ENCODE measurements at places on chromosomes 6 and 20.

DNA sequence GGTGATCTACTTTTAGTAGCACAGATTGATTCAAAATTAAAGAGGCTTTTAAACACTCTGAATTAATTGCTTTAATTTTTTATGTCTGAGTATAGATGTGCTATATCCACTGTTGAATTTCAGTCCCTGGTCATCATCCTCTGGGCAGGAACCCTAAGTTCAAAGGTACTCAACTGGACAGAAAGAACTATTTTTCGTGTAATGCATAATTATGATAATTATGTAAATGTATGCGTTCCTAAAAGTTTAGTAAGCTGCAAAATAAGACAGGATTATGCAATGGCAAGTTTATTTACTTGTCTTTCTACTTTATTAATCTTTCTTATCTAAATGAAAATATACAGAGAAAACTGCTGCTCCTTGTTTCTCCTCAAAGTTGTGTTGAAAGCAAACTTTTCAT, 690.1 kb upstream of the MAN1A1 start:
- no peak for DNase-seq

GRCh38 chr20:20969701-20970280, 136.4 kb downstream of the LINC00237 start:
- DNase-seq = no peak

- no peak for DNase-seq
Measured at GRCh38 chr6:106747139-106747538, 117.8 kb downstream of the QRSL1 start.

DNA sequence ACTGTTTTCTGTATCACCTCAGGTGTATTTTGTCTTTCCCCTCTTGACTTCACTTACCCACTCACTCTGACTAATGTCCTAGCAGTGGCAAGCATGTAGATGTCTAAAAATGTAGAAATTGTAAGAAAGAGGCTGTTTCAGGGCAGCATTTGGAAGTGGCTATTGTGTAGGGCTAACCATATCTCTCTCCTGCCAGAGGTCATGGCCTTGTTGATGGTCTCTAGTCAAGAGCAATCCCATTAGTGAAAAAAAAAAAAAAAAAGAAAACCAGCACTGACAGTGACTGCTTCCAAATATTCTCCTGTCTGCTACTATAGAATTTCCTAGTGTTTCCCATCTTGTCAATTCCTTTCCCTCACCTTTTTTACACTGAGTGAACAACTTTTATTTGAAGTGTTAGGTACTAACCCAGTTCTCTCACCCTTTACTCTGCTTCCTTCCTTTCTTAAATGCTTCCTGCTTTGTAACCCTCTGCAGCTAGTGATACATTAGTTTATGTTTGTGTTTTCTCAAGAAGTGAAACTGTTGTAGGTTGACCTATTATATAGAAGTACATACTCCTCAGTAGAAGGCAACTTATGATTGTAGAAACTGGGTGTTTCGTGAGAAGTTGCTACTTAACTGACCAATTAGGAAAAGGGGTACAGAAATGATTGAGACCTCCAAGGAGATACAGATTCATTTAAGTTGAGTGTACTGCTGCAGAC, 174.1 kb upstream of the PTPRK start:
- no peak for DNase-seq

DNA sequence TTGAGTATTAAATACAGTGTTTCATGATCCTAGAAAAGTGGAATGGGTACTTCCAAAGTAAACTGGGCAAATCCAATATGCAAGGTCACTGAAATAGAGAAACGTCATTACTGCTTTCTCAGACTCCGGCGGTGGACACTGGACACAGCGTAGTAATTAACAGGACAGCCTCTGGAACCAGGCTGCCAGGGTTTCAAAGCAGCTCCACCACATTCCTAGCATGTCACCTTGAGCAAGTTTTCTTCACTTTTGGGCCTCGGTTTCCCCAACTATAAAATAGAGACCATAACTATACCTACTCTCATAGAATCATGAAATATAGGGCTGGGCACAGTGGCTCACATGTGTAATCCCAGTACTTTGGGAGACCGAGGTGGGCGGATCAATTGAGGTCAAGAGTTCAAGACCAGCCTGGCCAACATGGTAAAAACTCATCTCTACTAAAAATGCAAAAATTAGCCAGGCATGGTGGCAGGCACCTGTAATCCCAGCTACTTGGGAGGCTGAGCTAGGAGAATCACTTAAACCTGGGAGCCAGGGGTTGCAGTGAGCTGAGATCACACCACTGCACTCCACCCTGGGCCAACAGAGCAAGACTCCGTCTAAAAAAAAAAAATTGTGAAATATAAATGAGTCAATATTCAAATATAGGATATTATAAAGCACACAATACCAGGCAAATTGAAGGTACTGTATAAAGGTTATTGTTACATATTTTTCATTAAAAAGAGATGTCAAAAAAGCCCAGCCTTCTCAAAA, 24.9 kb downstream of the ARHGAP18 start:
- no peak for DNase-seq
